ENCODE measurements at places on chromosomes 4 and X.

- DNase-seq, result peak; percentile 60
Measured at GRCh38 chr4:26238778-26239679, 81.8 kb upstream of the RBPJ start.

- DNase-seq, result peak; percentile 80
Measured at GRCh38 chr4:16794816-16795445, 103.5 kb downstream of the LDB2 start.

DNA sequence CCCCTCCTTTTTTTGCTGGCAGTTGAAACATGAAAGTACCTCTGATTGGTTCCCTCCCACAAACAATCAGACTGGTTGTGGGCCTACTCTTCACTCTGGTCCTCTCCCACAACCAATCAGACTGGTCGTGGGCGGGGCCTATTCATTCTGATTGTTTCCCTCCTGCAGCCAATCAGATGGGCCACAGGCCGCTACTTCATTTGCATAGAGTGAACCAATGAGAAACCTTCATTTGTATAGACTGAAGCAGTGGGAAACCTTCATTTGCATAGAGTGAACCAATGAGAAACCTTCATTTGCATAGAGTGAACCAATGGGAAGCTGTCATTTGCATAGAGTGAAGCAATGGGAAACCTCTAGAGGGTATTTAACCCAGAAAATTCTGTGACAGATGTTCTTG, 55.2 kb downstream of the TRMT44 start:
- no peak for DNase-seq

DNA sequence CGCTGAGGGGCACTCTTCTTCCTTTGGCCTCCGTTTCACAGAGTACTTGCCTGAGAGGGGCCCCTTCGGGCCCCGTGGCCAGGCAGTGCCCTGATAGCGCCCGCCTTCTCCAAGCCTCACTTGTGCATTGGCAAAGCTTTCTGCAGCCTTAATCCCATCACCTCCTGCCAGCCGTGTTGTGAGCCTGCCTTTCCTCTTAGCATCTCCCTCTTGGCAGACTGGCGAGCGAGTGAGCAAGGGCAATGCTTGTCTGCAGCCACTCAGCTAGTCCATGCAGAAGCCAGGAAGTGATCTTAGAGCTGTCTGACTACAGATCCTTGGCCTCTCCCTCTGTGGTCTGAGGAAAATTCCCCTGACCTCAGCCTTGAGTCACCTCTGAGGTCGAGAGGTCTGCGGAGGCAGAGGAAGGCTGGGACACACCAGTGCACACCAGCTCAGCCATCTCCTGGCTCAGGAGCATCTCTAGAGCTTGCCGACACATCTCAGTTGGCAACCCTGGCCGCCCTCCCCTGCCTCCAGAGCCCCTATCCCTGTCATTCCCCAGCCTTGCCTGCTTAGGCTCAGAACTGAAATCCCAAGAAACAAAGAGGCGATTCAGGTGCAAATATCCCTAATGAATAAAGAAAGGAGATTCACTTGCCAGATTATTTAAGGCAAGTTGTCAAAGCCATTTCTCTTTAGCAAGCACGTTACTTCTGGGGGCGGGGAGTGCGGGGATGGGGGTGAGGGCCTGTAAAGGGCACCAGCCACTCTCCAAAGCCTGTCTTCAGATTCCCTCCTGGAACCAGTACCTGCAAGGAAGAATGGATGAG, 143.5 kb upstream of the MAMLD1 start:
- DNase-seq, result no peak

DNA sequence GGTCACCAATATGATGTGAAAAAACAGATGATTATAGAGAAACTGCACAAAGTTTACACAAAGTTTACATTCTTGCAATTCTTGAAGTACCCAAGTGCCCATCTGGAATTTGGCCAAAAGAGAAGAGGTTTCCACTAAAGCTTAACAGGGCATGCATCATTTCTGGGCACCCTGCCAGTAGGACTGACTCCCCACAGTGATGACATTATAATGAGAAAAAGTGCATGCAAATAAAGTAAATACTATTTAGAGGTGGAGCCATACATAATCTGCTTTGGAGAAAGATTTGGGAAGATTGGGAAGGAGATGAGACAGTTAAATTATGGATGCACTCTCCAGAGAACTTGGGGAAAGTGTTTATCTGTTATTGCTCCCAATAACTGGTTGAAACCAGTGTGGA, 93.7 kb upstream of the TRPC3 start:
- DNase-seq, result no peak

GRCh38 chrX:106933538-106933961, 13.3 kb downstream of the CLDN2 start:
- peak; percentile 54 for DNase-seq

DNA sequence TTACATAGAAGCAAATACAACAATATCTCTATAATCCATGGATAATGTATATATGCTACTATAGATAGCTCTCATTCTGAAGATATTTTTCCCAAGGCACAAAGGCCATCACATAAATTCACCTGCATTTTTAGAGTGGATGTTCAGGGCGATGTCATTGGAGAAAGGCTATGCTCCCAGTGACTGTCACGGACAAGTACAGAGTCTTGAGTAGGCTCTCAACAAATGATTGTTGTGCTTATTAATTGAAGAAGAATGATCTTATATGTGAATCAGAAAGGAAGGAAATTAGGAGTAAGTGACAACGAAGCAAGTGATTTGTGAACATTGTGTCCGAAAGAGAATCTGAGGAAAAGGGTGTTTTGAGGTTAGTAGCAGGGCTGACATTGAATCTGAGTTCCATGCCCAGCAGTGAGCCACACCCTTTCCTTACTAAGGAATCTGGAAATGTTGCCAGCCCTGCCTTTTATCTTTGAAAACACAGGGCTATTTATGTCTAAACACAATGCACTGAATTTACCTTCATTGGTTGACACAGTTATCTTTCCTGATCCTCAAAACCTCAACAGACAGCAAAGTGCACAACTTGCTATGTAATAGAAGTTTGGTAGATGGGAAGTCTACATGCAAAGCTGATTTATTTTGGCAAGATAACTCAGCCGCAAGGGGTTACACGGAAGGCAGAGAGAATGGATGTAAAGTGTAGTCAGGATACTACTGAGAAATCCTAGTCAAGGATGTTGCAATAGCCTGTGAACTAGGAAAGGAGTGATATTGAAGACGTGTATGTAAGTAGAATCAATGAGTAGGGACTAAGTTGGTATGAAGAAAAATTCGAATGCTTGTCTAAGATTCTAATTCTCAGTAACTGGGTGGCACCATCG, 50.4 kb downstream of the SORBS2 start:
- DNase-seq, result peak; percentile 44

- no peak for DNase-seq
Measured at GRCh38 chr4:64200001-64200555, 209.2 kb downstream of the TECRL start.

- DNase-seq, result no peak
Measured at GRCh38 chr4:38605181-38605752, 58.7 kb upstream of the KLF3 start.

- DNase-seq, result no peak
Measured at GRCh38 chr4:182486881-182487280, 243.7 kb downstream of the TENM3 start.

DNA sequence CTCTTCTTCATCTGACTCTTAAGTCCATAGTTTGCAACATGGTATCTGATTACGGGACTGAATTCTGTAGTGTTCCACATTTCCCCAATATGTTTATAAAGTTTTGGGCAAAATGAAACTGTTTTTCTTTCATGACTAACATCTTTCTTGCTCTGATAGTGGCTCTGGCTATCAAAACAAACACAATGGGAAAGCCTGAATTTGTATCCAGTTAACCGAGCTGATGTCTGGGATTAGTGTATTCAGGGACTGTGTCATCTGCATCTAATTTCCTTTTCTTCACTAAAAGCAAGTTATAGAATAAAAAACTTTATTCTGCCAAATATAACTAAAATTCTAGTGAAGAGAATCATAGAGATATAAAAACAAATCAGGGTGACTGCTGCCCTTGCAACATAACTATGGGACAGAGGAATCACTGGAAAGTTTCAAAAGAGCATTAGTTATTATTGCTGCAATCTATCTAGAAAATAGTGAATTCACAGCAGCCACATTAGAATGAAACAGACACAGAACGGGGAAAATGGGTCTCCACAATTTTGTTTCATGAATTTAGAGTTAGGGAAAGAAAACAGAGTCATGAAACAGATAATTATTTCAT, 61.3 kb downstream of the ANTXR2 start:
- no peak for DNase-seq

GRCh38 chr4:35608205-35608604, 636.1 kb downstream of the ARAP2 start:
- no peak for DNase-seq

DNA sequence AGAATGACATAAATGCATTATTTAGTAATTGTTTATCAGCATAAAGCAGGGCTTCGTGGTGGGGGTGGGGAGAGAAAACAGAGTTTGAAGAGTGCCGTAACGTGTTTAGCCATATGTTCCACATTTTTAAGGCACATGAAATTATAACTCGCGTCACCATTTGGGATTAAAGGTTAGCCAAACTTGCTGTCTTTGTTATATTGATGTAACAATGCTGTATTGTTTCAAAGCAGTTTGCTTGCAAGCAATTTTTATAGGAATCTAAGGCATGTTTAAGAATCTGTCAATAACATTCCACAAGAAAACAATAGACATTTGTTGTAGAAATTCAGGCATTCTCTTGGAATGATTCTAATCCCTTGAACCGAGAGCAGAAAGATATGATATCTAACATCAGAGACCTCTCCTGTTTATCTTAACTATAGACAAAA, 78.3 kb downstream of the CLDN22 start:
- DNase-seq, result no peak

GRCh38 chrX:35023683-35024082, 81.1 kb downstream of the FAM47B start:
- no peak for DNase-seq

DNA sequence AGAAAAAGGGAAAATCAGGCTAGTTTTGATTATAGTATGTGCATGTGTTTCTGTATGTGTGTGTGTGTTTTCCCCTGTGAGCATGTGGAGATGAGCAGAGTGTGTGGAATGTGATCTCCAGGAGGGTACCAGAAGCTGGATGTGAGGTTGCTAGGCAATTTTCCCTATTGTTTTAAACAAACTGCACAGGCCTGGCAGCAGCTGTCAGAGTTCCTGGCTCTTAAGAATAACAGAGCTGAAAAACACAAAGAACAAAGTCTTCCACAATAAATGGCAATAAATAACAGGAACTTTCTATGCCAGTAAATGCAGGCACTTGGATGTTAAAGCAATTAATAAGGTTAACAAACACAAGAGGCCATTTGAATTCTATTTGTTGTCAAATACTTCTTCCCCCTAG, 344.6 kb upstream of the CTSO start:
- DNase-seq, result no peak

DNA sequence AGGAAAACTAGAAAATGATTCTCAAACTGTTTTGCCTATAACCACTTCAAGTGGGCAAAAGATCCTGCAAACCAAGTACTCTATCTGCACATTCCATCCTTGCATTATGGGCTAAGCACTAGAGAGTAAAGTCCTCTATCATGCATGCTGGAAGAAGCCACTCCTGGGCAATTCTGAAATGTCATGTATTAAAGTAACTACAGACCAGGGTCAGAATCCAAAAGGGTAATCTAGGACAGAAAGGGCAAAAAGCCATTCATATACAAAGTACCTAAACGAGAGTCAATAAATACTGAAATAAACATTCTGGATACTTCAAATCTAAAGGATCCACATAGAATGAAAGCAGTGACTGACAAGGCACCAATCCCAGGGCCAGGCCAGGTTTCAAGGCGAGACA, 1.0 kb downstream of the SNX12 start:
- no peak for DNase-seq

DNA sequence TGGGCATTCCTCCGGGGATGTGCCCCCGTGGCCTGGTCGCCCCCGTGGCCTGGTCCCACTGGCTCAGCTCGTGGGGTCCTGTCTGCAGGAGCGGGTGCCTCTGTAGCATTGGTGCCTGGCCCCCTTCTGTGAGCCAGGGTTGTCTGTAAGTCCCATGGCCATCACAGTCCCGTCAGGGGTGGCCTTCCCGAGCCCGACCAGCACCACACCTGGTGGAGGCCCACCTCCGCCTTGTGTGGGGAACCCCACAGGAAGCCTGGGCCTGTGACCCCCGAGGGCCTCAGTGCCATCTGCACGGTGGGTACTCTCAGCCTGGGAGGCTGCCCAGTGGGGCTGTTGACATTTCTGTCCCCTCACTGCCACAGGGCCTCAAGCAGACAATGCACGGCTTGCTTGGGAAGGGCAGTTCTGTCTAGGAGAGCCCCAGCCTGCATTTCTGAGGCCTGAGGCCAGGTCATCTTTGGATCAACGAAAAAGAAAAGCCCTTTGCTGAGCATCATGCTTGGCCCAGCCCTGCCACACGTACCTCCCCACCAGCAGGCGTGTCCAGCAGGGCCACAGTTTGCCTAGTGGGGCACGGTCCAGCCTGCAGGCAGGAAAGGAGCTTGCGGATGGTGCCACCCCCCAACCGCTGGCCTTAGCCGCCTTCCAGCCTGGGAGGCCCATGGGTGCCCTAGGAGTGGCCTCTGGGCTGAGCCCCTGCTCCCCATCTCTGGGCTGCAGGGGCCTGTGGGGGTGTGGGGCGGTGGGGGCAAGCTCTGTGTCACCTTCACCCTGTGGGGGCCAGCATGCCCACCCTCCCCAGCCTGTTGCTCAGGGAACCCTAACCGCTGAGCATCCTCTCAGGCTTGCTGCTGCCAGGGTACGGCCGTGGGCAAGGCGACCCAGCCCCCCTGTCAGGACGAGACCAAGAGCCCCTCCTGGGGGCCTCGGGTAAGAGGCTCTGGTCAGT, 23.2 kb downstream of the NKX1-1 start:
- DNase-seq, result no peak

- DNase-seq, result no peak
Measured at GRCh38 chr4:98659106-98659592, 738 bp upstream of the TSPAN5 start.

DNA sequence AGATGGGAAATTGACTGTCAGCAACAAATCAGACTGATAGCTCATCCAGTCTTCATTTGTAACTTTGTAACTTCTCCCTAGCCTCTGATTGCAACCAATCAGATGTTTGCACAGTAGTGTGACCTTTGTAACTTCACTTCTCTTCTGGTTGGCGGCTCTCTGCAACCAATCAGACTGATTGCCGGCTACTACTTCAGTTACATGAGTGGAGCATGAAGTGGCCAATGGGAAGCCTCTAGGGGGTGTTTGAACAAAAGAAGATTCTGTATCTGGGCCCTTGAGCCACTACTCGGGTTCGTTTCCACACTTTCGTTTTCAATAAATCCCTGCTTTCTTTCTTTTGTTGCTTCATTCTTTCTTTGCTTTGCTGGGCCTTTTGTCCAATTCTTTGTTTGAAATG, 1285.8 kb downstream of the TECRL start:
- DNase-seq, result no peak

DNA sequence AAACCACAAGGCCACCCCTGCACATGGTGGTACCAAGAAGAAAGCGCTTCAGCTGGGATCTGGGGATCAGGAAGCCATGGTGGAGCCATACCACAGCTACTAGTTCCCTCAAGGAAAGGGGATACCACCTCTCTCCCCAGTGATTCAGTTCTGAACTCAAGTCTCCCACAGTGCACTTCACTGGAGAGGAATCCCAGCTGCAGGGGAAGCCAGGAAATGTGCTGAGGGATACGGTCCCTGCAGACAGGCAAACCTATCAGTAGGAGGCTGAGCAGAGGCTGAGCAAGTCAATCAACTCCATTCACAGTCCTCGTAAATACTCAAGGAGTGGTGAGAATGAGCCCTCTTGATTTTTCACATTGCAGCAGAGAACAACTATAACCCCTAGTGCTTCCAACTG, 11.0 kb downstream of the TMEM192 start:
- DNase-seq, result no peak

GRCh38 chr4:78784236-78784865, 8.2 kb downstream of the BMP2K start:
- DNase-seq, result no peak

- DNase-seq, result no peak
Measured at GRCh38 chr4:76533314-76533713, 98.3 kb downstream of the SHROOM3 start.

Data from mucosa of gallbladder (tissue), 1 donor.